ENCODE measurements at places on chromosomes 4 and X.

DNA sequence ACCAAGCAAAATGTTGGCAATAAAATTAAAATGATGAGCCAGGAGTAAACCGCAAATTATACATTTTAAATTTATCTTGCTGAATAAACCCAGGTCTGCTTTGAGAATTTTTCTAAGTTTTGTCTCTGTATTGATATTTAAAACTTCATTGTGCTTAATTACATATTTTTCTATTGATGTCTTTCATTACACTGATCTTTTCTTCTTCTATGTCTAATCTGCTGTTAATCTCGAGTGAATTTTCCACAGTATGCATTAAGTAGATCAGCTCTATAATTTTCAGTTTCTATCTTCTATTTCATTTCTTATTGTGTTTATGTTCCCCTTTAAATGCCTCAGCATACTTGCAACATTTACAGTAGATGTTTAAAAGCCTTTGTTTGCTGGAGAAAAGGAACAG lies 918.7 kb downstream of the FAT4 start:
- DNase-seq, result no peak

- DNase-seq, result no peak
Observed at GRCh38 chr4:54449999-54450398, 207.8 kb upstream of the KIT start.

DNA sequence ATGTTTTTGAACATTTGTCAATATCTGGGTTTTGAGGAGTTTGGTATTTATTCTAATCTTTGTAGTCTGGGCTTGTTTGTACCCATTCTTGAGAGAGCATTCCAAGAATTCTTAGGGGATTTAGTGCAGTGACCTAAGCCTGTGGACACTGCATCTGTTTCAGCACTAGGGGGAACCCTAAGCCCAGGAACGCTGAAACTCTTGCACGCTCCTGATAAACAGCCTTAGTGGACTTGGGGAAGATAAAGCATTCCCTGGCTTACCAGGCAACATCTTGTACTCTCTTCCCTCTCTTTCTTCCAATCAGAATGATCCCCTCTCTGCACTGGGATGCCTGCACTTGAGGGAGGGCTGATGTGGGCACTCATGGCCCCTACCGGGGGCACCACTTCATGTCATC lies 654.9 kb upstream of the HTR2C start:
- peak; percentile 18 for DNase-seq

DNA sequence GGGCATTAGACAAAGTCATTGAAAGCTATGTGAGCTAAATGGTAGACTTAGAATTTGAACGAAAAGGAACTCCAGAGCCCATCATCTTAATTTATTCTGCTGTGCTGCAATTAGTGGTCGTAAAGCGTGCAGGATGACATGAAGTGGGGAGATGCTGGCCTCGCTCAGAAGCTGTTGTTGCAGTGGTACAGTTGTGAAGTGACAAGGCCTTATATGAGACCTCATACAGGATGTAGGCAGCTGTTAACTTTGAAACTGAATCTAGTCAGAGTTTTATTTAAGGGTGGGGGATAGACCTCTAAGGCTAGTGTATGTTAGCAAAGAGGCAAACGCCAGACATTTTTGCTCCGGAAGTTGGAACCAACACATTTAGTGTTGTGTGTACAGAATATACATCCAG lies 13.4 kb downstream of the KLF3 start:
- DNase-seq, result no peak

DNA sequence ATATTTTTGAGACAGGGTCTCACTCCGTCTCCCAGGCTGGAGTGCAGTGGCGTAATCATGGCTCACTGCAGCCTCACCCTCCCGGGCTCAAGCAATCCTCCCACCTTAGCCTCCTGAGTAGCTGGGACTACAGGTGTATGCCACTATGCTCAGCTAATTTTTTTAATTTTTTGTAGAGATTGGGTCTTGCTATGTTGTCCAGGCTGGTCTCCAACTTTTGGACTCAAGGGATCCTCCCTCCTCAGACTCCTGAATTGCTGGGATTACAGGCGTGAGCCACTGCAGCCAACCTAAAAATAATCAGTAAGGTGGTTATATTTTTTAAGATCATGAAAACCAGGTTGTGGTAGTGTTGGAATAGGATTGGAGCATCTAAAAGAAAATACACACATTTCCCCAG lies 38.1 kb downstream of the TMEM156 start:
- DNase-seq, result no peak

DNA sequence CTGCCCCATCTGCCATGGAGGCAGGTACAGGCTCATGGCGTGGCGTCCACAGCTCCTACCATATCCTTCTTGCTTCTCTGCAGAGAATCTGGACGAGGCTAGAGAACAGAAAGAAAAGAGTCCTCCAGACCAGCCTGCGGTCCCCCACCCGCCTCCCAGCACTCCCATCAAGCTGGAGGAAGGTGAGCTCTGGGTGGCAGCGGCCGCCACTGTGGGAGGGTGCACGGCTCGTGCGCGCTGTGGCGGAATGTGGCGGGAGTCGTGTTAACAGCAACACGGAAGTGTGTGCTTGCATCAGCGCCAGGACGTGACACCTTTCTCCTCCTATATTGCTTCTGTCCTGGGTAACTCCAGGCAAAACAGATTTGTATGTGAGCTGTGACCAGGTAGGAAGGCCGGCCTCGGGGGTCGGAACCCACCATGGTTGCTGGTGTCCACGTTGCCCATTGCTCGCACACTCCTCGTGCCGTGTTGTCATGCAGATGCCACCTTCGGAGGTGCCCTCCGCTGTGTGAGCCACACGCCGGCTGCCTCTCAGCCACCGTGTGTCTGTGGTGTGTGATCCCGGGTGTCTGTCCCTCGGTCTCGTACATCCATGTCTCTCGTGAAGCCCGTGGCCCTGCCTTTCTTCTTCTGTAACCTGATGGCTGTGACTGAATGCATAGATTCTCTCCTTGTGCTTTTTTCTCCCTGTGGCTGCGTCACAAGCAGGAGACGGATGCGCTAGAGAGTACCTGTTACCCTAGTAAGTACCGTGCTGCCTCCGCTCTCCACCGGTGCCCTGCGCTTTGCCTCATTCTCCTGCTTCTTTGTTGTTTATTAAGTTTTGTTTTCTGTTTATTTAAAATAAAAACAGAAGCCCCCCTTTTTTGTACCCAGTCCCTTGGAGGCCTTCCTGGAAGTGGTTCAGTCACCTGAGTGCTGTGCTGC lies 37.0 kb downstream of the NOP14 start:
- DNase-seq, result no peak

DNA sequence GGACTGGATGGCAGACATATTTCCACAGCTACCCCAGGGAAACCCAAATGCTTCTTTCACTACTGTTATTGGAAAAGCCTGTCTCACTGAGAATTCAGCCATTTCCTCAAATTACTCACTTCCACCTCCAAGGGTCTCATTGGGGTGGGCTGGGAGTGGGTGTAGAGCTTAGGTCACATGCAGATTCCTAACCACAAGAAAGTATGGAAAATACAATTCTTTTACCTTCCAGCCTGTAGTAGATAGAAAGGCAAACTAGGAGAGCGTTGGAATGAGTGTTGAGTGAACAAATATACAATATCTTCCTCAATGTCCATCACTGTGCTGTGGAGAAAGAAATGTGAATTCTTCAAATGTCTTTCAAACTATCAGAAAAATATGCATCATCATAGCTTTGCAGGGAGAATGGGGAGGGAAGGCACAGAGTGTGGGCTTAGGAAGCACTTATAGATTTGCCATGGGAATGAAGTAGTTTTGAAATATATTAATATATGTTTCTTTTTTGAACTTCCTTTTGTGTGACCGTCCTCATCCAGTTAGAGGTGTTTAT lies 245.3 kb upstream of the JADE1 start:
- no peak for DNase-seq

GRCh38 chrX:145630806-145631435 lies 186.7 kb upstream of the SLITRK2 start:
- no peak for DNase-seq

GRCh38 chr4:68654946-68655721 lies 15.3 kb downstream of the UGT2B15 start:
- no peak for DNase-seq

DNA sequence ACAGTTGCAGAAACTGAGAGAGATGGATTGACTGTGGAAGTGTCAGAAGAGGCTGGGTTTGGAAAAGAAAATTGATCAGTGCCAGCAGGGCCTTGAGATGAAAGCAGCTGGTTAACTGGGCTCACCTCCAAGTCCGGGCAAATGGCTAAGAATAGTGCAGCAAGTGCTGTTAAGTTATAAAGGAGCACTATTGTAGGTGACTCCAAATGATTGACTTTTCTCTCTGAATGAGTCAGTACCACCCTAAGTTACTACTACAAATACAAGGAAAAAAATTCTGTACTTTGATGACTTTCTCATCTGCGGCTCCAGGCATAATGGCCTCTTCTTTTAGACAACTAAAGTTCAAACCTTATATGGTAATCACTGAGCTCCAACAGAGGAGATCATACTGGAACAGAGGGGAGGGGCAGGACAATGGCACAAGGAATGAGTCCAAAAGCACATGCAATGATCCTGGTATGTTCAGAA lies 733.4 kb upstream of the INTU start:
- peak; percentile 37 for DNase-seq

DNA sequence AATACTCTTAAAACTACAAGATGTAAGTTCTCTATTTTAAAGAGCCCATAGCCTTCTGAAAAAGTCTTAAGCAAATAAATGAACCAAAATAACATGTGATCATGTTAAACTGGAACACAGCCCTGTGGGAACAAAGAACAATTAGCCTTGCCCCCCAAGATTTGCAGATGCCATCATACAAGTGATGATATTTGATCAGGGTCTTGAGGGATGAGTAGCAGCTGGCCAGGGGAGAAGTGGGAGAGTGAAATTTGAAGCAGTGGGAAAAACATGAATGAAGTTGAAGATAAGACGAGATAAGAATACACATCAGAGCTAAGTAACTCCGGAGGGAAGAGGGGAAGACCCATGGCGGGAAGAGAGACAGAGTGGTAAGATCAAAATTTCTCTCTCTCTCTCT lies 450.1 kb upstream of the FTHL17 start:
- DNase-seq, result no peak

DNA sequence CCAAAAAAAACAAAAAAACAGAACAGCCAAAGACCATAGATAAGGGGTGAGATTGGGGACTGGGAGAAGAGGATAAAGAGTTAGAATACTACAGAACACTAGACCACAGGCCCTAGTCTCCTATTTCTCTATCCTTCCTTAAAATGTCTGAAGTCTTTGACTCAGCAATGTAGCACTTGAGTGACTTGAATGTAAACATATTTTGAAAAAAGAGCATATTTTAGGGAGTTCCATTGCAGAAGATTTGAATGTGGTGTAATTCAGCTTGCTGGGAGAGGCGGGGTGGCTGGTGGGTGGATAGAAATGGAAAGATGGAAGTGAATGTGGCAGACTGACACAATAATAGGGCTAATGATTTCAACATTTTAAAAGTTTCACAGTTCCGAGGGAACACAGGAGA lies 144.9 kb downstream of the CHIC2 start:
- DNase-seq, result no peak

Data from pons (tissue), 1 donor.